ENCODE measurements at places on chromosomes 5 and 9. TPM values are rescaled to one million over a fixed set of nuclear protein-coding genes. Genes with fewer than 3 reads are reported as not detected.

VLDLR gene
- total RNA-seq: 14.8 TPM

BTNL8 gene
- not detected for total RNA-seq

TIMD4 gene
- not detected for total RNA-seq

TLX3 gene
- 20.1 TPM for total RNA-seq

SV2C gene
- 0.03 TPM for total RNA-seq

PCDHA13 gene
- total RNA-seq: 0.71 TPM

PCDHGB7 gene
- 0.17 TPM for total RNA-seq

GLDC gene
- 4.6 TPM for total RNA-seq

PCDHB13 gene
- 2.1 TPM for total RNA-seq

PLAC8L1 gene
- 0.83 TPM for total RNA-seq

LMX1B gene
- total RNA-seq: 1.5 TPM

TLR4 gene
- 0.11 TPM for total RNA-seq

CCDC183 gene
- total RNA-seq: not detected

IFNK gene
- not detected for total RNA-seq

ANKRD31 gene
- not detected for total RNA-seq

OMD gene
- not detected for total RNA-seq

DNA sequence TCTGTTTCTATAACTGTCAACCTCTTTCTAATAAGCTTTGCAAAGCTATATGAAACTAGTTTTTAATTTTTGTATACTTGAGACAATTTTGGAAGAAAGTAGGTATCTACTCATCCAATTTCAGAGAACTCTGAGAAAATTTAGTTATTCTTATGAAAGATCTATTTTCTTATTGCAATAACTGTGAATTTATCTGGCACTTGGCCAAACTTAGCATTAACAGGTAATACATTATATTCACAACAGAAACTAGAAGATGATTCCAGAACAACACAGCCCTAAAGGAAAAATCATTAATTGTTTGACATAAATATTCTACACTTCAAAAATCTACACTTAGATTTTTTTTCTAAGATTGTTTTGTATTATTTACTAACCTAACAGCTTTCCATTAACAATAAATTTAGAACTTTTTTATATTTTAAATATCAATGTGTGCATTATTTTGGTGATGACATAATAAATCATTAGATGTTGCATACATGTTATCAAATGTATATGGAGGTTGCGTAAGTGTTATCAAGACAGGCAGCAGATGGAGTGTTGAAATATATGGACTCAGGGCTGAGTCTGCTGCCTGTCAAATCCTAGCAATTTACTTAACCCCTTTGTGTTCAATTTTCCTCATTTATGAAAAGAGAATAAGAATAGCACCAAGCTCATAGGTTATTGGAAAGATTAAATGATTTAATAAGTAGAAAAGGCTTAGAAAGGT, 141.8 kb downstream of the MUSK start:
- no peak for DNase-seq

DNA sequence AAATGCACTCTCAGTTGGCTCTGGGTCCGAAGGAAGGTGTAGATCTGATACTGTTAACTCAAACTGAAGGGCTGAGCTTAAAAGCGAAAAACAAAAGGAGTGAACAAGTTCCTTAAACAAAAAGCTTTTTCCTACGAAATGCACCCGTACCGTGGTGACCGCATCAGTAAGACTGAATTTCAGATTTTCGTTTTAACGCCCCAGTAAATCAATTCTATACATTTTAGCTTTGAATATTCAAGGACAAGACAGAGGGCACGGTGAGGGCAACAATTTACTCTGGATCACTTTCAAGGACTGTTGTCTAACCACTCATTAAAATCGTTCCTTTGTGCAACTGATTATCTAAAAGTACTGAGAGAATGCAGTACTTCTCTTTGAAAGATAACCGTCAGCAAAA, 1.9 kb downstream of the HOMER1 start:
- DNase-seq: peak; percentile 5

DNA sequence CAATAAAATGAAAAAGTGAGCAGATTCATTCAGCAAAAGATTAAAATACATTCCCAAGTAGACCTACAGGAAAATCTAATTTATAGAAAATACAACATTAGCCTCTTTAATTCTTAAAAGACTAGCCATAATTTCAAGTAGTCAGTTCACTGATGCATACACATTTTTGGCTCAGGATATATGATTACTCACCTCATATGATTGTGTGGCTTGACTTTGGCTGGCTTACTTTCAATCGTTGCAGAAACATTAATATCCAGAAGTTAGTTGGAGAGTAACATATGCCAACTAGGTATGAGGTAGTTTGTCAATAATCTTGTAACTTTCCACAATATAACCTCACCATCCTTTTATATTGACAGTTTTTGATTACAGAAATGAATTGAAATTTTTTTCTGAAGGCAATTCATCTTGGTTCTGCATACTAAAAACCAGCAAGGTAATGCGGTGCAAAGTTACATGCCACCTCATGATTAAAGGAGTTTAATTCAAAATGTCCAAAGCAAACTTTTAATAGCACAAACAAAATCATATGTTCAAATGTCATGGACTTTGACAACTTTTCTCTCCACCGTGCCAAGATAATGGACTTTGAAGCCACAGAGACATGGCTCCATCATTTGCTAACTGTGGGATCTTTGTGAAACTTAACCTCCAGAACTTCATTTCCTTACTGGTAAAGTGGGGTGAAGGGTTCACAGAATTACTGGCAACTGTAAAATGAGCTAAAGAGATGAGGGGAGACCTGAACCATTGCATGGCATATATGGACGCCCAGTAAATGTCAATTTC, 76.6 kb upstream of the PAM start:
- peak; percentile 20 for DNase-seq

DNA sequence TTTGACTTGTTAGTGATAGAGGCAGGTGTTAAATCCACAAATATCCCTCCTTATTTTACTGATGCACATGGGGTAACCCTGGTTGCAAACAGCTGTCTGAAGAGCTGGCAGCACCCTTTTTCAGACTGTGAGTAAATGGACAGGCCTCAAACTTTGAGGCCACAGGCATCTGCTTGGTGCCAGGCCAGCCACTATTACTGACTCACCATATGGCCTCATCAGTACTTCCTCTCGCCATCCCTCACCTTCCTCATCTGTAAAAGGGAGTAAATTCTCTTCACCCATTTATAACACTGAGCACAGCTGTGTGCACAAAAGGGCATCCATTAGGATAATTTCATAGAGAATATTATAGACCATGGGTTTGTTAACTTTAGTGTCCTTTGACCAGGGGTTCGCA, 11.9 kb upstream of the TNIP1 start:
- peak; percentile 94 for DNase-seq

DNA sequence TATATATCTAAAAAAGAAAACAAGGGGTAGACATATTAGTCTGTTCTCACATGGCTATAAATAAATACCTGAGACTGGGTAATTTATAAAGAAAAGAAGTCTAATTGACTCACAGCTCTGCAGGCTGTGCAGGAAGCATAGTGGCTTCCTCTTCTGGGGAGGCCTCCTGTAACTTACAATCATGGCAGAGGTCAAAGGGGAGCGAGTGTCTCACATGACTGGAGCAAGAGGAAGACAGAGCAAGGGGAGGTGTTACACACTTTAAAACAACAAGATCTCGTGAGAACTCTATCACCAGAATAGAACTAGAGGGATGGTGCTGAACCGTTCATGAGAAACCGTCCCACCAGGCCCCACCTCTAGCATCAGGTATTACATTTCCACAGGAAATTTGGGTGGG, 616.8 kb downstream of the TLE4 start:
- DNase-seq: no peak

- no peak for DNase-seq
These were observed 148.4 kb upstream of the MAP3K1 start for GRCh38 chr5:56666901-56667300.

DNA sequence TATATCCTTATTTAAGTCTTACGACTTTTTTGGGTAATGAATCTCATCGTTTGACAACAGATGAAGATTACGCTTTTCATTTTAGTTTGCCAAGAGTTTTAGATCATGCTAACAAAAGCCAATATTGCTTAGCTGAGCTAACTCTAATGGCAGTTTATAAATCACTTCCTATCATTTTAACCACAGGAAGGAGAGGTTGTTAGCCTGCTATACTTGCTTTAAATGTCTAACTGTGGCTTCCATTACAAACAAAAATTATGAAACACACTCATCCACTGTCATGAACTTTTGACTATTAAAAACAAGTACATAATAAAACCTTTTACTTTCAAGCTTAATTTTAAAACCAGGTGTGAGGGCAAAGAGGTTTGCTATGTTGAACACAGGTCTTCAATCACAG, 53.7 kb upstream of the ANKH start:
- DNase-seq: no peak

GRCh38 chr5:7395432-7395946, 449 bp upstream of the ADCY2 start:
- no peak for DNase-seq

- DNase-seq: peak; percentile 68
These were observed 296.7 kb downstream of the ARL15 start for GRCh38 chr5:54013556-54014194.

GRCh38 chr9:109742776-109743348, 37.1 kb upstream of the PALM2AKAP2 start:
- no peak for DNase-seq

GRCh38 chr5:171989276-171989675, 17.2 kb downstream of the FBXW11 start:
- DNase-seq: peak; percentile 34

- no peak for DNase-seq
These were observed 140.1 kb downstream of the NR3C1 start for GRCh38 chr5:143263272-143263810.

- DNase-seq: no peak
These were observed 7.3 kb upstream of the SMIM3 start for GRCh38 chr5:150771034-150771795.

DNA sequence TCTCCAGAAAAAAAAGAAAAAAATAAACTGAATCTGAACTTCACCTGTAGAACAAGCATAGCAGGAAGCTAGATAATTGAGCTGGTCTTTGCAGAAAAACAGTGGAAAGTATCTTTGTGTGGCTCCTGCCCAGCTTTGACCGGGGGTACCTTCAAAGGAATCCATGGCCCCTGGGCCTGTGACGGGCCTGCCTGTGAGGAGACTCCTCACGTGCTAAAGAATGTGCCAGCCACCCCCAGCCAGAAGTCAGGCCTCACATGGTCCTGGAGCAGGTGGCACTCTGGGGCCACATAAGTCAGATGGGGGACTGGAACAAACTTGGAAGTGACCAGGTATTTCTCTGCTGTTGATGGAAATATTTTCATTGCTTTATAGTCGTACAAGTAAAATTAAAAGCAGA, 4.1 kb downstream of the NDUFS6 start:
- no peak for DNase-seq

DNA sequence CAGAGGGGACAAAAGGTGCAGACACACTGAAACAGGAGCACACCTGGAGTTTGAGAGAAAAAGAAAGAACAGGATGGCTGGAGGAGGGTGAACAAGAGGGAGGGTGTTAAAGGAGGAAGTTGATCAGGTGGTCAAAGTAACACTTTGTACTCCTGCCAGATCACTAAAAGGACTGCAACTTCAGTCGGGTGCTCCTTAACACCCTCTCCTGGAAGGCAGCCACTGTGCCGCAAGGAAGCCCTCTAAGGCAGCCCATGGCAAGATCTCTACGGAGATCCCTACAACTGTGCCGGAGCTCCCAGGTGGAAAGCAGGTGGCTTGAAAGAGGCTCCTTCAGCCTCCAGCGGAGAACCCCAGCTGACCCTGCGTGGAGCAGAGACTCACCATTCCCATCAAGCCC, 124.4 kb upstream of the MSX2 start:
- DNase-seq: no peak

DNA sequence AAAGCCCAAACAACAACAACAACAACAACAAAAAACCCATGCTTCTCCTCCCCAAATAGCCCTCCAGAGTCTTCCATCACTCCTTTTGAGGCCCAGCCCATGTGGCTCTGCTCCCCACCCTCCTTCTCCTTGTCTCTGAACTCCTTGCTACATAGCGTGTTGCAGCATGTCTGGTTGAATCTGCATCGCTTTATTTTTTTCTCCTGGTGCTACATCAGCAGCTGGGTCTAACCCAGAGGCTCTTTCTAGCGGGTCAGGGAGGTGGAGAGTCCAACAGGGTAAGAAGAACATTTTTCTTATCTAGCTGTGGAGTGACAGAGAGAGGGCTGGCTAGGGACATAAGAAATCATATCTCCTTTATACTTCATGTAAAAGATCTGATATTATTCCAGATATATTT, 18.4 kb downstream of the NXNL2 start:
- DNase-seq: no peak

- DNase-seq: peak; percentile 61
These were observed 1.2 kb downstream of the G3BP1 start for GRCh38 chr5:151772846-151773561.

DNA sequence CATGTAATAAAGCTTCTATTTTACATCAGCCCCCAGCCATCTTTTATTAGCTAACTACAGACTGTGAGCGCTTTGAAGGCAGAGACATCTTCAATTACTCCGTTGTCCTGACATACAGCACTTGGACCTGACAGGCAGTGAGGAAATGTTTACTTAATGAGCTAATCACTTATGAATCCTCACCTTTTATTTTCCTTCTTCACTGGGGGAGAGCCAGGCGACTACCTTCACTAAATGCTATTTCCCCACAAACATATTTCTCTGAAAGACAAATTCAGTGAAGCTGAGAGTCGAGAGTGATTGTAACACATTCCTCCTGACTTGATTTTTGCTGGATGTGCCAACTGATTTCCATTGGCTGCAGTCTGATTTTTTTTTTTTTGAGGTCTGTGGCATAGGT, 192.1 kb upstream of the CLINT1 start:
- DNase-seq: peak; percentile 15

DNA sequence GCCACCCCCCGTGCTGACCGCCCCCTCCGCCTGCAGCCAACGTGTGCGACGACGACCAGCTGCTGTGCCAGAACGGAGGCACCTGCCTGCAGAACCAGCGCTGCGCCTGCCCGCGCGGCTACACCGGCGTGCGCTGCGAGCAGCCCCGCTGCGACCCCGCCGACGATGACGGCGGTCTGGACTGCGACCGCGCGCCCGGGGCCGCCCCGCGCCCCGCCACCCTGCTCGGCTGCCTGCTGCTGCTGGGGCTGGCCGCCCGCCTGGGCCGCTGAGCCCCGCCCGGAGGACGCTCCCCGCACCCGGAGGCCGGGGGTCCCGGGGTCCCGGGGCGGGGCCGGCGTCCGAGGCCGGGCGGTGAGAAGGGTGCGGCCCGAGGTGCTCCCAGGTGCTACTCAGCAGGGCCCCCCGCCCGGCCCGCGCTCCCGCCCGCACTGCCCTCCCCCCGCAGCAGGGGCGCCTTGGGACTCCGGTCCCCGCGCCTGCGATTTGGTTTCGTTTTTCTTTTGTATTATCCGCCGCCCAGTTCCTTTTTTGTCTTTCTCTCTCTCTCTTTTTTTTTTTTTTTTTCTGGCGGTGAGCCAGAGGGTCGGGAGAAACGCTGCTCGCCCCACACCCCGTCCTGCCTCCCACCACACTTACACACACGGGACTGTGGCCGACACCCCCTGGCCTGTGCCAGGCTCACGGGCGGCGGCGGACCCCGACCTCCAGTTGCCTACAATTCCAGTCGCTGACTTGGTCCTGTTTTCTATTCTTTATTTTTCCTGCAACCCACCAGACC, 80.2 kb downstream of the NTNG2 start:
- peak; percentile 50 for DNase-seq

All from Daoy (cell line).